PC-9 (cell line): ENCODE measurements at places on chromosomes 2 and 18. TPM values are rescaled to one million over a fixed set of nuclear protein-coding genes. Genes with fewer than 3 reads are reported as not detected.

CREG2 gene
- 9.0 and 12.3 TPM in 2 replicates for total RNA-seq

PDK1 gene
- 15.9 and 18.5 TPM in 2 replicates for total RNA-seq

FIGLA gene
- not detected in 2 replicates for total RNA-seq

GREB1 gene
- total RNA-seq, result 0.20 and 0.37 TPM in 2 replicates

INPP5D gene
- total RNA-seq, result 0.55 and 0.74 TPM in 2 replicates

FOXD4L1 gene
- 0.28 and 0.43 TPM in 2 replicates for total RNA-seq

PAX3 gene
- total RNA-seq, result not detected in 2 replicates

ACKR3 gene
- 19.6 and 20.3 TPM in 2 replicates for total RNA-seq

EGR4 gene
- not detected in 2 replicates for total RNA-seq

MLPH gene
- 237 and 283 TPM in 2 replicates for total RNA-seq

WNT10A gene
- total RNA-seq, result 1.2 and 2.3 TPM in 2 replicates

LYPD1 gene
- total RNA-seq, result 5.1 and 10.3 TPM in 2 replicates

ZRANB3 gene
- 10.4 and 11.3 TPM in 2 replicates for total RNA-seq

ZNF804A gene
- total RNA-seq, result not detected in 2 replicates

ALPI gene
- total RNA-seq, result not detected in 2 replicates

CSRNP3 gene
- 0.41 and 0.85 TPM in 2 replicates for total RNA-seq

SMC6 gene
- total RNA-seq, result 15.5 and 19.2 TPM in 2 replicates
